ENCODE measurements at places on chromosomes 12 and 14. TPM values are rescaled to one million over a fixed set of nuclear protein-coding genes. Genes with fewer than 3 reads are reported as not detected.
A peak's percentile ranks its signal among the peaks of the same experiment; 100 is the strongest.

GRCh38 chr14:64566651-64567122 is 16.9 kb downstream of the PPP1R36 start:
- no peak for DNase-seq

- DNase-seq: peak; percentile 19
Measured at GRCh38 chr14:80930836-80931389, 10.6 kb downstream of the CEP128 start.

Gene EFS
- total RNA-seq: 9.8 TPM

GRCh38 chr12:89706986-89707702 is 1.5 kb downstream of the ATP2B1 start:
- DNase-seq: peak; percentile 73

- no peak for DNase-seq
Measured at GRCh38 chr12:56761812-56762211, 1.3 kb upstream of the HSD17B6 start.

GRCh38 chr12:131963381-131963780 is 13.6 kb downstream of the EP400 start:
- no peak for DNase-seq

GRCh38 chr12:8045952-8046944 is 13.7 kb downstream of the FOXJ2 start:
- DNase-seq: peak; percentile 90
